ENCODE measurements at places on chromosomes 16 and 17.

GRCh38 chr17:20083156-20083859 lies 74.1 kb downstream of the SPECC1 start:
- H3K4me3 ChIP-seq = no peak overlapping the region
- no peaks in the 10 kb centered on the region for H3K27me3 ChIP-seq
- peaks cover 30% of the 10 kb centered on the region for H3K4me1 ChIP-seq
- no peak for DNase-seq

DNA sequence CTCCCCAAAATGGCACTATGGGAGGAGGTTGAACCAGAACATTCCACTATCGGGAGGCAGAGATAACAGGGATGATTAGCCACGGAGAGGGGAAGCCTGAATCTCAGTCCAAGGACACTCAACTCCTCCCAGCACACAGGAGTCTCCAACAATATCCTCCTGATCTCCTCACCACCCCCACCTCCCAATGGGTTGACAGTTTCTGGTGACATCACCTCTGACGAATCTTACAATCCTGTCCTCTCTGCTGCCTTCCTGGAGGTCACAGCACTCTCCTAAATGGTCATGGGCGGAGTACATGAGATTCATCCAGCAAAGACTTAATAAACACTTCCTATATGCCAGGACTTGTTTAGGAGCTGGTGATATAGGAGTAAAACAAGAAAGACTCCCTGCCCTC lies 80.9 kb downstream of the SLC6A2 start:
- no peak overlapping the region for H3K4me3 ChIP-seq
- DNase-seq = no peak
- H3K27ac ChIP-seq = no peak overlapping the region
- no peaks in the 10 kb centered on the region for H3K27me3 ChIP-seq

GRCh38 chr17:64443086-64443760 lies 5.7 kb upstream of the MILR1 start:
- H3K36me3 ChIP-seq = no peaks in the 10 kb centered on the region
- H3K4me1 ChIP-seq = peaks cover 4% of the 10 kb centered on the region
- no peaks in the 10 kb centered on the region for H3K27me3 ChIP-seq
- H3K4me3 ChIP-seq = no peak overlapping the region

- no peaks in the 10 kb centered on the region for H3K27me3 ChIP-seq
- no peaks in the 10 kb centered on the region for H3K36me3 ChIP-seq
- H3K27ac ChIP-seq = no peak overlapping the region
- no peaks in the 10 kb centered on the region for H3K4me1 ChIP-seq
- DNase-seq = no peak
Observed at GRCh38 chr16:84628226-84628731, 10.4 kb upstream of the COTL1 start.
